BJ (cell line): ENCODE measurements at places on chromosomes 2 and 18.

DNA sequence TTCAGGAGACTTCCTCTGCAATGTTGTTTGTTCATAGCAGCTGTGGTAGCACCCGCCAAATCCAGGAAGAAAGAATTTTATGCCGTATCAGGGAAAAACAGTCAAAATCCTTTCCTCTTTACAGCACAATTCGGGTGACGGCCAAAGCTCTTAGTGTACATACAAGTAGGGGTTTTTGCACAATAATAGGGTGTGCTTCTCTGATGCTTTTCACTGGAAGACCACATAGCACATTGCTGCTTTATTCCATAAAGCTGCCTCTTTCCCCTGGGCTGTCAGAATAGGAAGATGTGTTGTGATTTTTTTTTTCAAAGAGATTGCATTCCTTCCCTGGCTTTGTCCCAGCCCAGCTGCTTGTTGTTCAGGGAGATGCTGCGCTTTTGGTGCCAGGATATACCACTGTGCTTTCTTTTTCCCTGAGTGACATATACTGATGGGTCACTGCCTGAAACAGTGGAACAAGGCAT, 27.2 kb upstream of the LANCL1 start:
- no peak for DNase-seq

DNA sequence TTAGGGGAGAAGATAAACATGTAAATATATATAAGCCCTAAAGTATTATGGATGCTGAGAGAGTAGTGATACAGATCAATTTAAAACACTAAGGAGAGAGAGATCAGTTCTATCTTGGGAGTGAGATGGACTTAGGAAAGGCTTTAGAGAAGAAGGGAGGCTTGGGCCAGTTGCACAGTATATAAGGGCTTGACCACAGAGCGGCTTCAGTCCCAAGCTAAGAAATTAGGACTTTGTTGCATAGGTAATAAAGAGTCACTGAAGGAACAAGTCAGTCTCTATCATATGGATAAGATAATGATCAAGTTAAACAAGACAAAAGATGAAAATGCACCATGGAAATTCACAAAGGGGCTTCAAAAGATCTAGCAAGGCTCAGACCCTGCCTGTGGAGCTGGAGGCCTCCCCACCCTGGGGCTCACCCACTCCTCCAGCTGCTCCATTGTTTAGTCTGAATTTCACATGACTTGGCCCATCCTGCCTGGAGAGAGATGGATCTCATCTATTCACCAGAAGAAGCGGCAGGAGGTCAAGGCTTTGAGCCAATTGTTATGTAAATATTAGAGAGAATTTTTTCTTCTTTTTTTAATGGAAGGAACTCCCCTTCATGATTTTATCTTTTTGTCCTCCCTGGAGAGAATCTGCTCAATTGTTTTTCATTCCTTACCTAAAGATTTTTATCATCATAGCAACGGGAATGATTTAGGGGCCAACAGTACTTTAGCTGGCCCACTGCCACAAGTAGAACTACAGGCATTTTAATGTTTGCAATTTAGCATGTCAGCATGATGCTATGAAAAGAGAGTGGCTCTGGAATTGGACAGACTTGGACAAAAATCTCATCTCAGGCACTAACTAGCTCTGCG, 44.0 kb downstream of the GYPC start:
- DNase-seq, result no peak

GRCh38 chr18:60176259-60176658, 196.3 kb downstream of the MC4R start:
- no peak for DNase-seq

DNA sequence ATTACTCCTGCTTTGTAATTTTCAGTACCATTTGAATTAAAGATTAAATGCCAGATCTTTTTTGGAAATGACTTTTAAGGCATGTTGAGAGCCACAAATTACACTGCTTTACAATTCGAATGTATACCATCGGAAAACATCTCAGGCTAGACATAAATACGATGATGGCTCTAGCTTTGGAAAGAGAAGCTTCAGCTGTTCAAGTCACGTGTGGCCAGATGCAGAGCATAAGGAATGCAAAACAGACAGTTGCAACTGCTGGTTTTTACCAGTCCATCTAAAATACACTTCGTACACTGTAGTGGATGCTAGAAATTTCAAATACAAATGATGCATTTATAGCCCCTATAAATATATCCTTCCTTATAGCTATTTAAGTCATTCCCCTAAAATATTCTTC, 8.0 kb downstream of the ZNF516 start:
- DNase-seq, result no peak

DNA sequence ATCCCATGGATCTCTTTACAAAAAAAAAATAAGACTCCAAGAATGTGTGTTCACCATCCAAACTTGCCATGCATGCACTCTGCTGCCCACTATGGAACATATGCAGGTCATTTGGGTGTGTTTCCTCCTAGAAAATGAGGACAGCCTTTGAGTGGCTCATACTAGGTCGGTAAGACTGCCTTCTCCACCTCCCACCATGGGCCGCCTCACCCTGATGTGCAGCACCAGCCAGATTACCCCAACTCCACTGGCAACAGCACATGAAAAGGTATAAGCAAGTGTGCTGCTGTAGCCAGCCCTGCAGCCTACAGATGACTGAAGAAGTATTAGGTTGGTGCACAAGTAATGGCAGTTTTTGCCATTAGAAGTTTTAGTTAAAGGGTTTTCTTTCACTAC, 214.2 kb downstream of the ATAD2B start:
- DNase-seq, result no peak

- no peak for DNase-seq
Measured at GRCh38 chr18:33923980-33924379, 300.7 kb downstream of the NOL4 start.

- DNase-seq, result no peak
Measured at GRCh38 chr2:122598784-122599183, 843.3 kb downstream of the TSN start.

DNA sequence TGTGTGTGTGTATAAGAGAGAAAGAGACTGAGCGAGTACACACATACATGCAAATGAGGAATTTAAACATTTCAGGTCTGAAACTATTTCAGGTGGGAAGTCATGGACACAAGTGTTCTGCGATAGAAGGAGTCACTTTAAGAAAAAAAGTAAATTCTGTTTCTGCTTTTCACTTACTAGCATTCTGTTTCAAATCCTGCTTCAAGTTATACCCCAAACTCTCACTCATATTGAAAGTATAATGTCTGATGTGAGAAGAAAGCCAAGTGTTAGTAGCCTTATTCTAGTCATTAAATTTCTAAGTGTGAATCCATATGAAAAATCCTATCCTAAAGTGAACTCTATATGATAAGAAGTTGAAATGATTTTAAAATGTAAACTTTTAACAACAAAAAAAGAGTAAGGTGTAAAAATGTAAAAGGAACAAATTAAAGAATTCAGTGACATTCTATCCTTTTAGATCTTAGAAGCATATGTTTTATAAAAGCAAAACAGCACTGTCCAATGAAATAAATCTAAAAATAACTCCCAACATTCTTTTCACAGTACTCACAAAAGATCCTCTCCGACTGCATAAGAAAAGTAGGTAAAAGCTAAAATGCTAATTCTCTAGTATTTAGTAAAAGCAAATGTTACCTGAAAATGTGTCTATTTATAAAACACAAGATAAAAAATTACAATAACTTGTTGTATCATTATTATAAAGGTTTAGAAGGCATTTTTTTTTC, 570.6 kb downstream of the ZEB2 start:
- DNase-seq, result no peak

DNA sequence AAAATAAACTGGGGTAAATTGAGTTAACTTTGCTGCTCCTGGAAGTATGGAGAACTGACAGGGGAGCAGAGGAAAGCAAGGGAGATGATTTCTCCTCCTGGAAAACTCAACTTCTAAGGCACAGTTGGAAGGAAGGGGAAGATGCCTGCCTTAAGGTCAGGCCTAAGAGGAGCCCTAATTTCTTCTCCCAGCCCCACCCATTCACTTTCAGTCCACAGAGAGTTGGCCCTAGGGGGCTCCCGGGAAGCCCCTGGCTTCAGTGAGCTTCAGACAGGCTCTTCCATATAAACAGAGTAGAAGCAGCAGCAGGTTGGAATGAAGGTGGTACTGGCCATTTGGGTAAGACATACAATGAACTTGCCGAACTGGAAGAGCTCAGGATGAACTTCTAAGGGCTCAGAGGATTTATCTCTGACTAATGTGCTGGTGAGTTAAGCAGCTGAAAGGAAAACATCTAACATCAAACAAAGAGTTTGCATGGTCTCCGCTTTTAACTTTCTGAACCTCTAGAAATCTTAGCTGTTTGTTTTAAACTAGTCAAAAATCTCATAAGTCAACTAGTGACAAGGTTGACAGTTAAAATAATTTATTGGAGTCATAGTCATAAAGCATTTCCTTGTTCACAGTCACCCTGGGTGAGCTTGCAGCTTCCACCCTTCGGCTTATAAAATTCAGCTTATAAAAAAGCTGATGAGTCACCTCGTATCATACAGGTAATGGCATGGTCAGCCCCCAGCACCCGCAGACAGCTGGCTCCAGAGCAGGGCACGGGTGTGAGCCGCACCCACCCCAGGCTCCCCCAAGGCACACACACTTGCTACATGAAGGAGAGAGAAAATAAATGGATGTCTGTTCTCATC, 9.8 kb downstream of the MALL start:
- peak; percentile 33 for DNase-seq

GRCh38 chr2:8278709-8279354, 403.0 kb upstream of the ID2 start:
- DNase-seq, result no peak
